COR-L47 (cell line): ENCODE measurements at places on chromosomes 11 and 22.

DNA sequence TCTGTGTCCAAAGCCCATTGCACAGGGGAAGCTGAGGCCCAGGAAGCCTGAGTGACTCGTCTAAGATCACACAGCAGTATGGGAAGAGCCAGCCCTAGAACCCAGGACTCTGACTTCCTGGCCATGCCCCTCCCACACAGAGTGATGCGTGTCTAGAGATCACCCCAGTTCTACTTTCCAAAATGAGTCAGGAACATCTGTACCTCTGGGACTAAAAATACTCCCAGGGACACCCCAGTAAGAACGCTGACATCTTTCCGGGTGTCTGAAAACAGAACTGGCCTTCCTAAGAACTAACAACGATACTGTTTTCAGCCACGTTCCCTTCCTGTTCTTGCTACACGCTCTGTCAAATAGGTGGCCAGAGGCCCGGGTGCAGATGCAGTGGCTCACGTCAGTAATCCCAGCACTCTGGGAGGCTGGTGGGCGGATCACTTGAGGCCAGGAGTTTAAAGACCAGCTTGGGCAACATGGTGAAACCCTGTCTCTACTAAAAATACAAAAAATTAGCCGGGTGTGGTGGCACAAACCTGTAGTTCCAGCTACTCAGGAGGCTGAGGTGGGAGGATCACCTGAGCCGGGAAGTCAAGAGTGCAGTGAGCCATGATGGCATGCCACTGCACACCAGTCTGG lies 21.7 kb upstream of the PDGFB start:
- DNase-seq, result no peak

GRCh38 chr11:61046833-61047232 lies 55.5 kb upstream of the CD5 start:
- DNase-seq, result no peak

GRCh38 chr11:120964857-120965256 lies 59.0 kb upstream of the TBCEL start:
- DNase-seq, result no peak

DNA sequence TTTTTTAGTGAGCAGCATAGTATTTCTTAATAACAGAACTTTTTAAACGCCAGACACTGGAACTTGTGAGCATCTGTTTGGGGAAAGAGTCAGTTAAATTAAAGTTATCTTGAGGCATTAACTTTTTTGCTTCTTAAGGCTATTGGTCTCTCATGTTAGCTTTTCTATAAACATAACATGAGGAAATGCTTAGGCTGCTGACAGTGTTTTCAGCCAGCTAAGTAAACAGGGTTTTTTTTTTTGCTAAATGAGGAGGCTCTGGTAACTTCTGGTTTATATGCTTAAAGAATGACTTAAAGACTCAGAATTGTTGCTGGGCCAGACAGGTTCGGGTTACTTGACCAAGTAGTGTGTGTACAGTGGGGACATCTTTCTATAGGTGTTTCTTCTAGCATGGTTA lies 95.8 kb upstream of the ALKBH3 start:
- DNase-seq, result no peak

GRCh38 chr11:70467201-70468085 lies 69.1 kb downstream of the CTTN start:
- DNase-seq, result peak; percentile 23

GRCh38 chr11:46121724-46122477 lies 647 bp upstream of the PHF21A start:
- peak; percentile 89 for DNase-seq

- peak; percentile 8 for DNase-seq
Observed at GRCh38 chr11:112113539-112114457, 27.1 kb downstream of the SDHD start.

DNA sequence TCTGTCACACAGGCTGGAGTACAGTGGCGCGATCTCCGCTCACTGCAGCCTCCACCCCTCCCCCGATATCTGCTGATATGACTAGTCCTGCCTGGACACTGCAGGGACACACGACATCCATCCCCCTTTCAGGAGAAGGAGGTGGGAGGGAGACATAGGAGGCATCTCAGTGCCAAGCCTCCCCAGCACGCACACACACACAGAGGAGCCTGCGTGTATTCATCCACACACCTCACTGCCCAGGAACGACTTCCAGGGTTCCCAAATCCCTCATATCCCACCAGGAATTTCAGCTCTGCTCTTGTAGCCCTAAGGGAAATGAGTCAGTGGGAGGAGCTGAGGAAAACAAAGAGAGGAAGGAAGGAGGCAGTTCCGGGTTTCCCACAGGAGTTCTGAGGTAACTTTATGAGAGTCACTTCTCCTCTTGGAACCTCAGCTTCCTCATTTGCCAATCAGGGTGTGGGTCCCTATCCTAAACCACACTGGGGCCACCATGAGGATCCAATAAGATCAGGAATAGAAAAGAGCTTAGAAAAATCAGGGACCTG lies 37.2 kb upstream of the ACER3 start:
- DNase-seq, result no peak

GRCh38 chr22:33515795-33516194 lies 404.5 kb downstream of the LARGE1 start:
- no peak for DNase-seq

DNA sequence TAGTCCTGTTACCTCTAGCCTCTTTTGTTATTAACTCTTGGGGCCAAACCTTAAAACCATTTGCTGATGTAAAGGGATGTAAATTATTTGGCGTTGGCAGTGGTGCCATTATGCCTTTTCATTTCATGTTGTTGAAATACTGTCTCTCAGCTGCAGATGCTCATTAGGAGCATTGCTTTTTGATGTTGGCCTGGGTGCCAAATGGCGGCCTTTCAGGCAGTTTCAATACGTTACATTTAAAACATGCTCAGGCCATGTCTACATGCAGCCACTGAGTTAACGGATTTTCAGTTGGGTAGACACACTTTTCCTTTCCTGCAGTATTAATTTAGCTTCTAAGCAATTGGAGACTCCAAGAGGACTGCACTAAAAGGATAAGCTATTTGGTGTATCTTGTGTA lies 5.3 kb downstream of the NCAM1 start:
- DNase-seq, result no peak

- DNase-seq, result no peak
Observed at GRCh38 chr11:629237-629583, 2.2 kb upstream of the SCT start.

- DNase-seq, result no peak
Observed at GRCh38 chr11:10164621-10165020, 129.4 kb downstream of the SBF2 start.

GRCh38 chr22:33524511-33525260 lies 395.6 kb downstream of the LARGE1 start:
- no peak for DNase-seq

DNA sequence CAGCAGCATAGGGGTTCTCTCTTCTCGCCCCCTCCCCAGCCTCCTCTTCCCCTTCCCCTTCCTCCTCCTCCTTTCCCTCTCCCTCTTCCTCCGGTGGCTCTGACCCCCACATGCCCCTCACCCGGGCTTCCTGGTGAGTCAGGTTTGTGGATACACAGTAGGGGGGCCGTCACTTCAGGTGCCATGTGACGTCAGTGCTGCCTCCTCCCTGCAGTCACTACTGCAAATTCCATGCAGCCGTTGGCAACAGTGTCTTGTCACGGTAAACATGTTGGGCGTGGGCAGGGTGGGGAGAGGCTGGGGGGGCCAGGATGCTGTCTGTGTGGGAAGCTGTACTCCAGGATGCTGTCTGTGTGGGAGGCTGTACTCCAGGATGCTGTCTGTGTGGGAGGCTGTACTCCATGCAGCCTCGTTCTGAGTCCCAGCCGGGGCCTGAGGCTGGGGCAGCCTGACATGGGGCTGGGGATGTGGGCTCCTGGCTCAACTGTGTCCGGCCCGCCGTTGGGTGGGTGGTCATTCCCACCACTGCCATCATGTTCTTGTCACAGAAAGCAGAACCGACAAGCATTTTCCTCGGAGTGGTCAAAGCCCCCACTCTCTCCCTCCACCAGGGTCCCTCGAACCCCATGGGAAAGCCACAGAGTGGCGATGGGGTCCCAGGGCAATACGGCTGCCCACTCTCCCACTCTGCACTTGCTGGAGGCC lies 2.4 kb upstream of the MUC2 start:
- DNase-seq, result peak; percentile 41

DNA sequence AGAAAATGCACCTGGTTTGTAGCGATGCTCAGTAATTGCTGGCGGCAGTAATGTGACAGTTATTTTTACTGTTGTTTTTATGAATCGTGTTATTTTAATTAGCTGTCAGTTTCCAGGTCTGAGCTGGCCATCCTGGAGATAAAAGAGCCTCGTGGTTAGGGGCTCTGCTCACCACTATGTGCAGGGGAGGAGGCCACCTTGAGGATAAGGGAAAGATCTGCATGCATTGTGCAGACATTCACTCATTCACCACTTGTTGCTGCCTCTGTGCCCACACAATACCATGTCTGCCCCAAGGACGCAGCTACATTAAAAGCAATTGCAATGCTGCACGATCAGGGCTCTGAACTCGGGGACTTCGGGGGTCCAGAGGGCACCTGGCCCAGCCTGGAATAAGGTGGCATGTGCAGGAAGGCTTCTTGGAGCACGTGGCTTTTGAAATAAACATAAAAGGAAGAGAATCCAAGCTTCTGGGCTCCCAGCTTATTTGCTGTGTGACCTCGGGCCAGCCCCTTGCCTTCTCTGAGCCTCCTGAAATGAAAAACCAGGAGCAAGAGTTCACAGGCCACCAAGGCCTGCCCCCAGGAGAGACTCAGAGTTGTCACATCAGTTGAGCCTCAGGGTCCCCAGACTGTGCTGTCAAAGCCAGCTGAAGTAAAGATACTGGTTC lies 44.7 kb upstream of the SHISAL1 start:
- DNase-seq, result no peak

GRCh38 chr11:45830596-45830995 lies 16.7 kb upstream of the CRY2 start:
- DNase-seq, result no peak

GRCh38 chr22:45263463-45264269 lies 21.1 kb upstream of the UPK3A start:
- no peak for DNase-seq
